ENCODE measurements at places on chromosomes 13 and 19.

GRCh38 chr13:75256922-75257321, 225.0 kb downstream of the TBC1D4 start:
- DNase-seq: no peak

DNA sequence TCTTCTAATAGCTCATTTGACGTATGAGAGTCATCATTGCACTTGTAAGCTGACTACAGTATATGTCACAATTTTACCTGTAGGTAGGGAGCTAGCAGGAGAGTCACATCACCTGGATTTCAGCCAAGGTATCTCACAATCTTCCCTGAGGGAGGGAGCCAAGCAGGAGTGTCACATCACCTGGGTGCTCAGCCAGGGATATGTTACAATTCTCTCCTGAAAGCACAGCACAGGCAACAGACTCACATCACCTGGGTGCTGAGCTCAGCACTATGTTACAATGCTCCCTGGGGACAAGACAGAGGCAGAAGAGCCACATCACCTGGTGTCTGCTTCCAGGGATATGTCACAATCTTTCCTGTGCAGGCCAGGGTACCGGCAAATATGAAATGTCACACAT, 51.5 kb upstream of the ZNF730 start:
- DNase-seq: no peak

DNA sequence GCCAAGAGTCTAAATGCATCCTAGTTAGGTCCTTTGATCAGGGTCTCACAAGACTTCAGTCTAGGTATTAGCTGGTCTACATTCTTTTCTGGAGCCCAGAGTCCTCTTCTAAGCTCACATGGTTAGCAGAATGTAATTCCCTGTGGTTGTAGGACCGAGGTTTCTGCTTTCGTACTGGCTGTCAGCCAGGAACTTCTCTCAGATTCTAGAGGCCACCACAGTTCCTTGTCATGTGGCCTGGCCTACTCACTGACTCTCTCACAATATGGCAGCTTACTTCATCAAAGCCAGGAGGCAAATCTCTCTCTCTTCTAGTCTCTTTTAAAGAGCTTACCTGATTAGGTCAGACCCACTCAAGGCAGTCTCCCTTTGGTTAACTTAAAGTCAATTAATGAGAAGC, 82.9 kb downstream of the POU4F1 start:
- no peak for DNase-seq

DNA sequence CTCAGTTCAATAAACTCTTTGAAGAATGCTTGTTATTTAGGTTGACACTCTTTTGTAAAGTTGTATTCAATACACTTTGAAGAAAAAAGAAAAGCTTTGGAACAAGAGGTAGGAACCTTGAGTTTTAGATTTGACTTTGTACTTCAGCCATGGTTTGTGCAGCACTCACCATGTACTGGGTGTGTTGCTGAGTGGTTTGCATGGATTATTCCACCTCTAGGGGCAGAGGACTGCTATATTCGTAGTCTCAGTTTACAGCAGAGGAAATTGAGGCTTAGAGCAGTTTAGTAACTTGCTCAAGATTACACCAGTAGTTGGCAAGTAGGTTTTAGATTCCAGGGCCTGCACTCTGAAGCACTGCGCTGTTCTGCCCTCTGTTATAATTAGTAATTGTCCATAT, 68.8 kb downstream of the DNAJC3 start:
- DNase-seq: no peak

- no peak for DNase-seq
Measured at GRCh38 chr19:41872384-41872774, 4.7 kb upstream of the CD79A start.

GRCh38 chr13:64347664-64348063, 2882.5 kb downstream of the PCDH9 start:
- DNase-seq: no peak

- DNase-seq: no peak
Measured at GRCh38 chr13:95671597-95671996, 5.3 kb upstream of the DNAJC3 start.

DNA sequence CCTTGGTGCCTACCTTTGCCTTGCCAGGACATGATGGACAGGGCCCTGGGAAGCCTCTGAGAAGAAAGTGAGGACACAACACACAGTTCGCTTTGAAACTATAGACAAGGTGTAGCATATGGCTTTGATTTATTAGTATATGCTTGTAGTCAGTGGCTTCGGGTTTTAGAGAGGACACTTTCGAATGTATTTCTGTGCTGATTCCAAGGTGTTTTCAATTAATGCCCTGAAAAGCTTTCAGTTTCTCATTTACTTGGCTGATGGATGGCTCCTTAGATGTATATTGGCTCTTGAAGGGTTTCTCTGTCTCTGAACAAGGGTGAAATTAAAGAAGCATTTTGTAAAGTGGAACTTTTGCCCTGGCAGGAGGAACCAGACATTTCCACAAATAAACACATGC, 106.9 kb downstream of the POSTN start:
- no peak for DNase-seq

GRCh38 chr19:51251468-51251820, 564 bp downstream of the SIGLECL1 start:
- no peak for DNase-seq

- DNase-seq: no peak
Measured at GRCh38 chr13:20550799-20551198, 16.2 kb upstream of the IFT88 start.

DNA sequence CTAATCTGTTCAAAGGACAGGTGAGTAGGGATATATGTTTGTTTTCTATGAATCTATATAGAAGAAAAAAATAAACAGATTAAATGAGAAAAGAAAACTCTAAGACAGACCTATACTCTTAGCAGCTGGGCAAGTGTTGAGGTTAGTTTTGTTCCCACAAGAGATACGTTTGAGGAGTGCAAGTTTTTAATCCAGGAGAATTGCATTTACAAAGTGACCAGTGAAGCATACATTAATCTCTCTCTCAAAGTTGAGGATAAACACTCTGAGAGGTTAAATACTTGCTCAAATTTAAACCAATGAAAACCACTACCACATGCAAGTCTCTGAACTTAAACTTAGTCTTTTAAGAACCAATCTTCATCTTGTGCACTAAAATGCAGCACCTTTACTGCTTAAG, 930.5 kb upstream of the MIR17HG start:
- no peak for DNase-seq

GRCh38 chr13:46386392-46387063, 524 bp downstream of the RUBCNL start:
- no peak for DNase-seq

DNA sequence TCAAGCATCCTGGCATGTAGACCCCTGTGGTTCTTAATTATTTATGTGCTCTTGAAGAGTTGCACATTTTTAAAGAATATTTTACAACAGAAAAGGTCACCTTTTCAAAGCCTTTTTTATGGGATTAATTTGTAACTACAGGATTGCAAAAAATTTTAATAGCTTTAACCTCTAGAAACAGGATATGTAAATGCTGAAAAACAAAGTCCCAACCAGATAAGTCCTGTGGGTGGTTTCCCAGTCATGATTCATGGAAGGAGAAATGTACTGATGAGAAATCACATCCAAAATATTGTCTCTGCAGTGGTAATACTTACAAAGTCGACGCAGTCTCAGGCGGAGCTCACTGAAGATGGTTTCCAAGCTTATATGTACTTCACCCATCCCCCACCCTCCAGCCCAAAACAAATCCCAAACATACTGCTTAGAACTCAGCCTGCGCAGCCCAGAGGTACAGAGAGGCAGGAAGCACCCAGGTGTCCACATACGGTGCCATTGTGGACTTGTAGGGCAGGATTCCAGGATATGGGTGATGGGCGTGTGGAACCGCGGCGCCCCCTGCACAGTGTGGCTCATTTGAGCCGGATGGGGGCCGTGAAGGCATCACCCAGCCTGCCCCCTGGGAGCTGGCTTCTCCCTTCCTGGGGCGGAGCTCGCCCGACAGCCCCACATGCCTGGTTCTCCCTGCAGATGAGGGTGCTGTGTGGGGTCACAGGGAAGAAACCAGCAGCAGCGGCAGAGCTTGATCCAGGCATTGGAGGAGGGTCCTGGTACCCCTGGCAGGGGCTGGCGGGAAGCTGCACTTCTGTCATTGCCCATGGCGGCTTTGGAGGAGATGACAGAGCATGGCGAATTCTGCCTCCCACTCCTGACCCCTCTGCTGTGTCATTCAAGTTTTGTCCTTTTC, 101.2 kb downstream of the ATP11A start:
- DNase-seq: no peak

DNA sequence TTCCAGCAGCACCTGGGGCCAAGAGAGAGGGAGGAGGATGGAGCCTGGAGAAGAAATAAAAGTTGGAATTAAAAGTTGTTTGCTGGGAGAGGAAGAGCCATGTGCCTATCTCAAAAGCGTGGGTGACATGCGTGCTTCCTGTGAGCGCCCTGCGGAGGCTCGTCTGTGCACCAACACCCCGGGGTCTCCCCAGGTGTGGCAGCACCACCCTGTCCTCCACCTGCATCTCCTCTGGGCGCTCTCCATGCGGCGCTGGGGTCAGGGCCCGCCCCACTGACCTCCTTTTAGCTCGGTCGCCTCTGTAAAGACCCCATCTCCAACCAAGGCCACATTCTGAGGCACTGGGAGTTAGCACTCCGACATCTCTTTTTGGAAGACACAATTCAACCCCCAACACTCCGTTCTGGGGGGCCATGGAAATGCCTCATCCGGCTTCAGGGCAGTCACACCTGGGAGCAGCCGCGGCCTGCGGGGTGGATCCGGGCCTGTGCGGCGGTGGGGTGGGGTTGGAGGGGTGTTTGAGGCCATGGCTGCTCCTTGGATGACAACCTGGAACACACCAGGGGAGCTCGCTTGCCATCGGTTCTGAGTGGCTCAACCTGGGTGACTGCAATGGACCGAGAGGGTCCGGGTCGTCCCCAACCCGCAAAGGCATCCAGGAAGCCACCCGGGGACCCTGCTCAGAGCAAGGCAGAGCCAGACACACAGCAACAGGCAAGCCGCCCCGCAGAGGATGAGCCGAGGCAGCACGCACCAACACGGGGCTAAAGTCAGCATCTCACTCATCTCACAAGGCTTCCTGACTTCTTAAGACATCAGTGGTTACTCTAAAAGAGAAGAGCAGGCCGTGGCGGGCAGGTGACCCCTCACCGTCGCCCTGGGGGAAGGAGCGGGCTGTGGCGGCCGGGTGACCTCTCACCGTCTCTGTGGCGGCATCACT, 79.4 kb upstream of the MCF2L start:
- no peak for DNase-seq

DNA sequence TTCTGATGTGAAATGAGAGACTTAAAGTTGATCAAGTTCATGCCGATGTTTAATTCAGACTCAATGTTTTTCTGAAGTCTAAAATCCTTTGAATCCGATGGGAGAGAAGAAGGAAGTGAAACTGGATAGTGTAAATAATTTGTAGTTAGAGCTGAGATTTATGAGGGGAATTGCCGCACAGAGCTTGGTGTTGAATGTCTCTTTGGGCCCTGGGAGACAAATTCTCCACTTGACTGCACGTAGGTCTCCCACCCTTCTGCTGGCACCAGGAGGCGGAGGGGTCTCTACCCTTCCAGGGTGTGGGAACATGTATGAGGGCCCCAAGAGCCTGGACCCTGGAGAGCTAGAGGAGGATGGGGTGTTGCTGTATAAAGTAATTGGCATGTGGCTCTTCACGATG, 140.8 kb upstream of the SERP2 start:
- DNase-seq: no peak

DNA sequence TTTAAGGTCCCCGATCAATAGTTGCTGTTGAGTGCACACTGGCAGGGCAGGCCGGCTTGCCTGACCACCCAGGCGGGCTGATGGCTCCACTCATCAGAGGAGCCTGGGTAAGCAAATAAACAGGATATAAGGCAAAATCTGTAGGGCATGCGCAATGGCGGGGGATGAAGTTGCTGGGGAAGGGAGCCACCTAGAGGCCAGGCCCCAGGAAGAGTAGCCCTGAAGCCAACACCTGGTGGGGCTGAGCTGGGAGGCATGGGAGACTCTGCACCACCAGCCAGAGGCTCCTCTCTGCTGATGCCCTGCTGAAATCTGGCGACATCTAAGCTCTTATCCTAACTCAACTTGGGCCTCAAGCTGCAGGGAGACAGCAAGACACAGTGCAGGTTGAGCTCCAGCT, 324.3 kb downstream of the ZNF536 start:
- DNase-seq: no peak

- no peak for DNase-seq
Measured at GRCh38 chr19:51186323-51186722, 38.6 kb upstream of the CD33 start.

GRCh38 chr13:45823583-45823982, 28.0 kb downstream of the SIAH3 start:
- no peak for DNase-seq

- no peak for DNase-seq
Measured at GRCh38 chr13:82791035-82791434, 1091.2 kb downstream of the SLITRK1 start.

DNA sequence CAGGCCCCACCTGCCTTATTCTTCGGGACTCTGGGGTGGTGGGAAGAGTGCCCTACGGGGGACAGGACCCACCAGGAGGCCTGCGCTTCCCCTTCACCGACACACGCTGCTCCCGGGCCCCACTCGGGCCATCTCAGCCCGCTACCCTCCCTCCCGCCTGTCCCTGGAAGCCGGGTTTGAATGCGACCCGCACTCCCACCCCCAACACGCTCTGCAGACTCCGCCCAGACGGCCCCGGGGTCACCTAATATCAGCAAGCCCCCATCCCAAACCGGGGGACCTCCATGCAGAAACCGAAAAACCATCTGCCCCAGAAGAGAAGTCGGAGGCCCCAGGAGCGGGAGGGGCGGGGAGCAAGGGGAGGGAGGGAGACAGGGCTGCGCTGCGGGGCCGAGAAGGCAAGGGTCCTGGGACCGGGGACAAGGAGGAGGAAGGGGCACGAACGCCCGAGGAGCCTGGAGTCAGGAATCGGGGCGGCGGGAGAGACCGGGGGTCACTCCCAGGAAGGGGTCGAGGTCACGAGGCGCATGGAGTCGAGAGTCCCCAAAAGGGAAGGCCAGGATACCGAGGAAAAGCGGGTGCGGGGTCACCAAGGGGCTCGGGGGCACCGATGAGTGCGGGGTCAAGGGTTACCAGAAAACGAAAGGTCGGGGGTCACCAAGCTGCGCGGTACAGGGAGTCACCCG, 766 bp downstream of the SBNO2 start:
- DNase-seq: peak; percentile 38

DNA sequence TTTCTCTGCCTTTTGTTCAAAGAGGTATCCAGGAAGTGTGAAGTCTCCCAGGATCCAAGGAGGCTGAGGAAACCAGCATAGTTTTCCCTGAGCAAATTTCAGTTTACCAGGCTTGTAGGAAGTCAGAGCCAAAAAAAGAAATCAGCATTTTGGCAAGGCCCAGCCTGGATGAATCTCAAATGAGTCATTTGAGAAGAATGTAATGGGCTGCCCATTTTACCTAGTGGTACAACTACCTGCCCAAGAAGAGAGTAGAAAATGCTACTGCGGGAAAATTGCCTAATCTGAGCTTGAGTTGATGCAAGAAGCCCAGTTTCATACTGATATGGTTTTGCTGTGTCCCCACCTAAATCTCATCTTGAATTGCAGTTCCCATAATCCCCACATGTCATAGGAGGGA, 284.1 kb upstream of the ZNF507 start:
- no peak for DNase-seq

All from activated CD8-positive, alpha-beta T cell treated with anti-CD3 and anti-CD28 coated beads, Interleukin-2, amount 10 ng/mL, durations not matched to agents 7 days and 5 days (primary cell).